ENCODE measurements at places on chromosomes 12 and 14.

GRCh38 chr12:114679452-114679875 lies 4.5 kb downstream of the TBX3 start:
- no peak for DNase-seq

- DNase-seq = no peak
Measured at GRCh38 chr12:108833757-108834472, 23.5 kb downstream of the SSH1 start.

GRCh38 chr12:130497321-130497720 lies 159.6 kb downstream of the PIWIL1 start:
- no peak for DNase-seq

GRCh38 chr14:39827901-39828655 lies 395.8 kb upstream of the FBXO33 start:
- no peak for DNase-seq

DNA sequence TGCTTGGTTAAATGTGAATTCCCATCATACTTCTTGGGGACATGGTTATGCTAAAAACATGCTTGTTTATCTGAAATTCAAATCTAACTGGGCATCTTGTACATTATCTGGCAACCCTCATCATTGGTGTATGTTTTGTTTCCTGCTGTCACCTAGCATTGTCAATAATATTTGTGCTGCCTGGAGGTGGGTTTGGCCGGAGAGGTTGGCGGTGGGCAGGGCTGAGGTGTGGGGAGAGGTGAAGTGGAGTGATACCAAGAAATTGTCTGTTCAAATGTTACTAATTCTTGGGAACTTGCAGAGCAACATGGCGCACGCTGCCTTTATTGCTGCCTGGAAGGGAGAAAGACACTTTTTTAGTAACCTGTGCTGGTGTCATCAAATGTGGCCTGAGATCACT lies 280.5 kb downstream of the VRK1 start:
- no peak for DNase-seq

- no peak for DNase-seq
Measured at GRCh38 chr14:70897464-70897863, 9.8 kb upstream of the PCNX1 start.

DNA sequence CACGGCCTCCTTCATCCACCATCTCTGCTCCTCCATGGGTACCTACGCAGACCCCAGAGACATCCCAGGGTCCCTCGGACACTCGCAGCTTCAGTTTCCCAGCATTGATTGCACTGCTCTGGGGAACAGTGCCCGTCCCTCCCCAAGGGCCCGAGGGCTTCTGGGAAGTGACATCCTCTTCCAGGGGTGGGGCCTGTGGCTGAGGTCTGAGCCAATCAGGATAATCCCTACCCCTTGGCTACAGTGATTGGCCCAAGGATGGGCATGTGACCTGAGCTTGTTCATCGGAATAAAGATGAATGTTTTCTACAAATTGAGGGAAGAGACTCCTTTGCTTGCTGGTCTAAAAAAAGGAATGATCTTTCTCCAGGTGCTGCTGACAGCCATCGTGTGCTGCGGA lies 37.3 kb upstream of the MYL2 start:
- no peak for DNase-seq

GRCh38 chr12:127964717-127965116 lies 302.3 kb upstream of the TMEM132C start:
- no peak for DNase-seq

GRCh38 chr14:38205949-38206665 lies 1.6 kb upstream of the SSTR1 start:
- DNase-seq = no peak

DNA sequence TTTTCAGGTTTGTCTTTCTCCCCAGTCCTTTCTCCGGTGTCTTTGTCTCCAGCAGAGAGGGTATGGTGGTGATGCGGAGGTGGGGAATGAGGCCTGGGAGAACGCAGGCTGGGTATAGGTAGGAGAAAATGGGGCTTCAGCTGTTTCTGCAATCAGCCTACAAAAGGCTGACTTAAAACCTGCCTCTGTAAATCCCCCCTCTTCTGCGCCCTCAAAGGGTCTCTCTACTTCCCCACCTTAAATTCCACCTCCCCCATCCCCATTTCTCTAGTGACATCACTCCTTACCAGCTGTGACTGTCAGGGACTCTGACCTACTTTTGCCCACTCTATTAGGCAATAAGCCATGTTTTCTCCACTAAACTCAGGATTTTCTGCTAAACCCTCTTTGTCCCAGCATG lies 8.1 kb upstream of the RIMKLB start:
- no peak for DNase-seq

GRCh38 chr12:46268583-46269428 lies at the start of gene SLC38A1:
TSS of gene SLC38A1 (minus strand) at chr12:46269043. CDS start at chr12:46239800, 29,243 bp downstream.
- peak; percentile 78 for DNase-seq

GRCh38 chr14:57933349-57933748 lies 67.5 kb upstream of the SLC35F4 start:
- DNase-seq = no peak

DNA sequence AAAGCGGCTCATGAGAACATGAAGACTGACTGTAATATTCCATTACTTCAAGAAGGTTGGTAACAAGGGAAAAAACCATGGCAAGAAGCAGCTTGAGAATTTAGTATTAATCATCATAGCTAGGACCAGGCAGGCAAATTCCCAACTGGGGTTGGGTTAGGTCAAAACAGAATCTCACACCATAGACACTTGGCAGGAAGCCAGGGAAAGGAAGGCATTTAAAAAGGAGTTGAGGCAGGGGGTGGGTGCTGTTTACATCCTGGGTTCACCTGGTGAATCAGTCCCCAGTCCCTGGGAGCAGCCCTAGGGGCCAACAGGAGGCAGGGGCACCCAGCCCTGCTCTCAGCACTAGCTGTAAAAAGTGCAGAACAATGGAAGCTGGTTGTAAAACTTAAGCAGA lies 108.6 kb downstream of the EGLN3 start:
- DNase-seq = no peak

- DNase-seq = no peak
Measured at GRCh38 chr14:89598548-89599186, 181.6 kb upstream of the FOXN3 start.

DNA sequence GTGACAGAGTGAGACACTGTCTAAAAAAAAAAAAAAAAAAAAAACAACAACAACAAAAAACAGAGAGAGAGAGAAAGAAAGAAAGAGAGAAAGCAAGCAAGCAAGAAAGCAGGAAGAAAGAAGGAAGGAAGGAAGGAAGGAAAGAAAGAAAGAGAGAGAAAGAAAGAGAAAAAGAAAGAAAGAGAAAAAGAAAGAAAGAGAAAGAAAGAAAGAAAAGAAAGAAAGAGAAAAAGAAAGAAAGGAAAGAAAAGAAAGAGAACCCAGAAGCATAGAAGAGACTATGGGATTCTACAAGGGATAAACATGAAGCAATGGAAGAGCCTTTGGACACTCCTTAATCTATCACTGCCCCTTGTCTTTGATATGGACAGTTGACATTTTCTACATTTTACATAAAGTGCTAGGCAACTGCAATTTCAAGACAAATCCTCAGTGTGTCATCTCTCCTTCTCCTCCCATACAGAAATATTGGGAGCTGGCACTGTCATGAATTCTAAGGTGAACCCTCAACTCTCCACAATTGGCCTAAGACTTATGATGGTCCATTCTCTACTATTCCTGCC lies 151.9 kb upstream of the CPM start:
- DNase-seq = no peak

DNA sequence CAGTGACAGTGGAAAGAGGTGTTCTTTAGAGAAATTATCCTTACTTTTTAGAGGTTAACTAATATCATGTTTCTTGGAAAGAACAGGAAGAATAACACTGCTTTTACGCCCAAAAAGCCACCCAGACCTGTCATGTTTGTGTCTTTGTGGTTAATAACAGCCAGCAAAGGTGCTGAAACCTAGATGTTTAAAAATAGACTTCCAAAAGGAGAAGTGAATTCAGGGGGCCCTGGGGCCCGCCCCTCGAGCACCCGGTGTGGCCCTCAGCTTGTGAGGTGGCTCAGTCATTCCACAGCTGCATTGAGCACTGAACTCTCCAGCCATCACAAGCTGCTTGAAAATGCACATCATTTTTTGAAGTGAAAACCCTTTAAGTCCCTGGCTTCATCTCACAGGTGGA lies 20.8 kb upstream of the AMN start:
- DNase-seq = no peak

GRCh38 chr12:83128540-83128939 lies 441.8 kb downstream of the TMTC2 start:
- no peak for DNase-seq

DNA sequence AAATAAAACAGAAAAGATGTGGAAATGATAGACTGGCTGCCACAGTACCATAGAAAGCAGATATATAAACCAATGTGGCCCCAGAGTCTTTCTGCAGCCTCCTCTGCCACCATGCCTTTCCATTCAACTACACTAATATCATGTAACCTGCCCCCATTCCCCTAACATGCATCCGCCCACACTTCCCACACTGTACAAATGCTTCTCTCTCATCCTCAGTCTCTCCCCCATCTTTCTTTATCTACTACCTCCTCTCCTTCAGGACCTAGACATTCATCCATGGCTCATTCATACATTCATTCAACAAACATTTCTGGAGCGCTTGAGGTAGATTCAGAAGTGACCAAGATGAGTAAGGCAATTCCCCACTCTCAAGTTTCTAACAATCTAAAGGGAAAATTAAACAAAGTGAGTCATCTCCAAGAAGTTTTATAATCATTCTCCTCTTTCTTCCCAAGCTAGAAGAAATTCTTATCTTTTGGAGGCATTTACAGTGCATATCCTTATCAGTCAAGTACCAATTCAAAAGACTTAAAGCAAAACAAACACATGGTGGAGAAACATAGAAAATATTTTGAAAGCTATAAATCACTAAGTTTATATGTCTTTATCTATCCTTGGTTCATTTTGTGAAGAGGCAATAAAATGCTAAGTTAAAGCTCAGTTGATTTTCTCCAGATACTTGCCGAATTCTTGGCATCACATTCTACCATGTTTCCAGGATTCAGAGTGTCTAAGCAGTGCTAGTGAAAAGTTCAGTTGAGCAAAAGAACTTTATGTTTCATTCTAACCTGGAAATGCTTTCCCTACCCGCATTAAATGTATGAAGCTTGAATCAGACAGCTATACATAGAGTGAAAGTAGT lies 70.5 kb upstream of the FRMD6 start:
- no peak for DNase-seq

GRCh38 chr12:45305907-45306306 lies 90.0 kb downstream of the ANO6 start:
- no peak for DNase-seq

DNA sequence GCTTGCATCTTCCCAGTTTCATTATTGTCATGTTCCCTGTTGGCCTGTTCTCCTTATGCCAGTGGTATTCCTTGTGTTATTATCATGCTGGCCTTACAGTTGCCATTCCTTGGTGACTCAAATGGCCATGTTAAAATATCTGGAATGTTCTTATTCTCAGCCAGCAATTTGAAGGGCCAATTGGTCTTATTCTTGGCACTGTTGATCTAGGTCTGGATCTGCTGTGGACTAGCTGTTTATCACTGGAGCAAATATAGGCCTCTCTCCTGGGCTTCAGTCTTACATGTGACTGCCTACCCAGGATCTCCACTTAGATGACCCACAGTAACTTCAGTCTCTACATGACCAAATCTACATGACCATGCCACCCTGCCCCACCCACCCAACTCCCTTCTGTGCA lies 5.4 kb downstream of the CIPC start:
- DNase-seq = no peak

DNA sequence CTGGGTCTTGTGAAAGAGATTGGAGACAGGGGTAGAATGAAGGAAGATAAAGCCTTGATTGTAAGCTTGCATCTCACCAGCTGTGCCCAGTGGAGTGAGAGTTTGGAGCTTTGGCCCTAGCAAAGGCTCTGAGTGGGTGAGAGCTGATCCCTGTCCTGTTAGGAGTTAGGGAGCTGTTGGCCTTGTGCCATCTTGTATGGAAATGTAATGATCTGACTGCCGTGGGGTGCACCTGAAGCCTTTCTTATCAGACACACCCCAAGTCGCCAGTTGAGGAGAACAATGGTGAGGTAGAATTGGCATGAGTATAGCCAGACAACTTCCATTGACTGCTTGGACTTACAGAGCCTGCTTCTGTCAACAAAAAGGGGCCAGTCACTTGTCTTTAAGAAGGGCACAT lies 130.1 kb downstream of the PRKCH start:
- no peak for DNase-seq

DNA sequence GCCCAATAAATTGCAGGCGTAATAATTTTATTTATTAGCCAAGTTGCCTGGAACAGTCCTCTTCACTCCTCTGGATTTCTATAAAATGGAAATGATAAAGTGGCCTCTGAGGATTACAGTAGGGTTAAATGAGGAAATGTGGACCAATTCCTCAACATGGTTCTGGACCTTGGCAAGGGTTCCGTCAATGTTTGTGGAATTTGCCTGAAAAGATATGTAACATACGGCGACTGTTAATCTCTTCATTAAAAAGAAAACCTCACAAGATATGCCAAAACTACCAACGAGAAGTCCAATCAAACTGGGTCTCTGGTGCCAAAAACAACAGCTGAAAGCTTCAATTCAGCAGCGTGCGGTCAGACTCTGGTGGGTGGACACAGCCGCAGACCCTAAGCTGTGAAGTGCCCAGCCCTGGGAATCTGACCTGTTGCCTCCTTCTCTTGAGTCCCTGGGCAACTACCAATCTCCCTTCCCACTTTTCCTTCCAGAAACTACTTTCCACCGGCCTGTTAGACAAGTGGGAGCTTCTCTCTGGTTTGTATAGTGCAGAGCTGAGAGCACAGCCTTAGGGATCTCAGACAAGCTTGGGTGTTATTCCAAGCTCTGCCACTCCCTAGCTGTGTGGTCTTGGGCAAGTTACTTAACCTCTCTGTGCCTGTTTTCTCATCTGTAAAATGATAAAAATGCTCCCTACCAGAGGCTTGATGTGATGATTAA lies 190.5 kb upstream of the GSC start:
- DNase-seq = no peak

GRCh38 chr12:132415327-132416120 lies 74.4 kb upstream of the FBRSL1 start:
- no peak for DNase-seq

- DNase-seq = no peak
Measured at GRCh38 chr14:32602699-32603098, 273.6 kb downstream of the AKAP6 start.

DNA sequence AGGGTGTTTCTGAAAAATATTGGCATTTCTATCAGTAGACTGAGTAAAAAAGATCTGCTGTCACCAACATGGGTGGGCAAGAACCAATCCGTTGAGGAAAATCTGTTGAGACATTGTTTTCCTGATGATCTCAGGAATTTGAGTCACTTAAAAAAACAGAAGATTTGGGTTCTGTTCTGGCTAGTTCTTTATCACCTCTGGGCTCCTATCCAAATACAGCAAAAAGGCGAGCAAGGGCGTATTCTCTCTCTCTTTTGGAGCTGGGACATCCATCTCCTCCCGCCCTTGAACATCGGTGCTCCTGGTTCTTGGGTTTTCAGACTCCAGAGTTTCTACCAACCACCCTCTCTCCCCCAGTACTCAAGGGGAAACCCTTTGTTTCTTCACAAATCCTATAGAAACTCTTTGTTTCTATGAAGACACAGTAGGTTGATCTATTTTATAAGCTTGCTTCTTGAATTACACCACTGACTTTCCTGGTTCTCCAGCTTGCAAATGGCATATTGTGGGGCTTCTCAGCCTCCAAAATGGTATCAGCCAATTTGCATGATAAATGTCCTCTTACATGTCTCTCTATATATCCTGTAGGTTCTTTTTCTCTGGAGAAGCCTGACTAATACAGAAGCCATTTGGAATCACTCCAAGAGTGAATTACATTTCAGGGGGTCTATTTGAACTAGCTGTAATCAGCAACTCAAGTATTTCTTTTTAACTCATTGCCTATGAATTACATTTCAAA lies 263.9 kb upstream of the TMTC1 start:
- no peak for DNase-seq

All from activated T-cell treated with anti-CD3 and anti-CD28 coated beads for 24 hours (primary cell).